Islet precursor cell (in vitro differentiated cells): ENCODE measurements at places on chromosomes 16 and 17.

DNA sequence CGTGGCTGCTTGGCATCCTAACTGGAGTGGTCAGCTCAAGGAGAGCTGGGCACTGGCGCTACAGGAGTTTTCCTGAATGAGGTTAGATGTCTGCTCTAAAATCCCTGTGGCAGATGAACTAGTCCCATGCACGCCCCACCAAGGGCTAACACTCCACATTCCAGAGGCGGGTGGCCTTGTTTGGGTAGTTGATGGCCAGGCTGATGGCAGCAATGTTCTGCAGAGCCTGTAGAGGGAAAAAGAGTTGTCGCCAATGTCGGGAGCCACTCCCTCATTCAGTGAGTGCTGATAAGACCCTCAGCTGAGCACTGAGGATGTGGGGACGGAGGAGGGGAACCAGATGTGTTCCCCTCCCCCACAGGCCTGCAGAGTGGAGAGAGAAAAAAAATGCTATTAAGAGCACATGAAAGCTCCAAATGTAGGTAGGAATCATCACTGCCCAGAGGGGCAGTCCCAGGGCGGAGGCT is 42.5 kb upstream of the ATP2A3 start:
- peak; percentile 86 for DNase-seq

- DNase-seq, result no peak
Observed at GRCh38 chr16:21946889-21947635, 6.1 kb upstream of the UQCRC2 start.

GRCh38 chr16:17654571-17654970 is 183.8 kb upstream of the XYLT1 start:
- no peak for DNase-seq

DNA sequence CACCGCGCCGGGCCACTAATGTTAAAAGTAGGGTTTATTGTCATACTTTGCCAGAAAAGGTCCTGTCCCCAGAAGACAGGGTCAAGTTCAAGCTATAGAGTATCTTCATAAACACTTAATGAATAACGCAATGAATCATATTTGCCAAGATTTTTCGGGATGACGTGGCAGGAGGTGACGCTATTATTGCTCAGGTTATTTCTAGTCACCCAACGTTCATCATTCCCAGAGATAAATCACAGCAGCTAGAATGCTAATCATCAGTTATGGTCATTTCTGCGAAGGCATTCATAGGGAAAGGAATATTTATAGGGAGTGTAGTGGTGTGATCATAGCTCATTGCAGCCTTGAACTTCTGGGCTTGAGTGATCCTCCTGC is 2.0 kb downstream of the TMC5 start:
- DNase-seq, result no peak

GRCh38 chr17:34254146-34254545 is 939 bp upstream of the CCL2 start:
- DNase-seq, result peak; percentile 71

DNA sequence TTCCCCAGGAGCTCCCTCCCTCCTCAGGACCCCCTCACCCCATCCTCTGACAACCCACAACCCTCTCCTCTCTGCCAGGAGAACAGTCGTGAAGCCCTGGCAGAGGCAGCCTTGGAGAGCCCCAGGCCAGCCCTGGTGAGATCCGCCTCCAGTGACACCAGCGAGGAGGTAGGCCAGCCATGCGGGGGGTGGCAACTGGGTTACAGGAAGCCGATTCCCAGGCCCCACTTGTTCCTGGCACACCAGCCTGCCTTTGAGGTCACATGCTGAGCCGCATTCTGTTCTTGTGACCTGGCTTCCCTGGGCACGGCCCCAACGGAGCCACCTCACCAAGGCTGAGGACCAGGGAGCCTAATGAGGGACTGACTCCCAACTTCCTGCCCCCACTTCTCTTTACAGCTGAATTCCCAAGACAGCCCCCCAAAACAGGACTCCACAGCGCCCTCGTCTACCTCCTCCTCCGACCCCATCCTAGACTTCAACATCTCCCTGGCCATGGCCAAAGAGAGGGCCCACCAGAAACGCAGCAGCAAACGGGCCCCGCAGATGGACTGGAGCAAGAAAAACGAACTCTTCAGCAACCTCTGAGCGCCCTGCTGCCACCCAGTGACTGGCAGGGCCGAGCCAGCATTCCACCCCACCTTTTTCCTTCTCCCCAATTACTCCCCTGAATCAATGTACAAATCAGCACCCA is 7.9 kb downstream of the NAT9 start:
- DNase-seq, result no peak

DNA sequence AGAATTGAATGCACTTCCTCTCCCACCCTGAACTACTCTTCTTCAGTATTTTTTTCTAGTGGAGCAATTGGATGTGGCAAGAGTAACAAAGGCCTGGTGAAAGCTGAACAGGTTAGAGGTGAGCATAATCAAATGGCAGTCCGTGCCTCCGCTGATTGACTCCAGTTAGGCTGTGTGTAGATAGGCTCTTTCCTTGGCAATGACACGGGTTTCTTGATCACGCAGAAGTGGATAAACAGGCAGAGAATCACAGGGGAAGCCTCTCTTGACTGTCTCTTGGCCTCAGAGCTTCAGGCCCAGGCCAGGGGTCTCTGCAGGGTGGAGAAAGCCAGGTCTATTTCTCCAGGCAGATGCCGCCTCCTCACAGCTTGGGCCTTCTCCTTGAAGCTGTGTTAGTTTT is 4.2 kb downstream of the CD300LB start:
- peak; percentile 45 for DNase-seq

- DNase-seq, result no peak
Observed at GRCh38 chr17:74329378-74329777, 3.4 kb downstream of the KIF19 start.

DNA sequence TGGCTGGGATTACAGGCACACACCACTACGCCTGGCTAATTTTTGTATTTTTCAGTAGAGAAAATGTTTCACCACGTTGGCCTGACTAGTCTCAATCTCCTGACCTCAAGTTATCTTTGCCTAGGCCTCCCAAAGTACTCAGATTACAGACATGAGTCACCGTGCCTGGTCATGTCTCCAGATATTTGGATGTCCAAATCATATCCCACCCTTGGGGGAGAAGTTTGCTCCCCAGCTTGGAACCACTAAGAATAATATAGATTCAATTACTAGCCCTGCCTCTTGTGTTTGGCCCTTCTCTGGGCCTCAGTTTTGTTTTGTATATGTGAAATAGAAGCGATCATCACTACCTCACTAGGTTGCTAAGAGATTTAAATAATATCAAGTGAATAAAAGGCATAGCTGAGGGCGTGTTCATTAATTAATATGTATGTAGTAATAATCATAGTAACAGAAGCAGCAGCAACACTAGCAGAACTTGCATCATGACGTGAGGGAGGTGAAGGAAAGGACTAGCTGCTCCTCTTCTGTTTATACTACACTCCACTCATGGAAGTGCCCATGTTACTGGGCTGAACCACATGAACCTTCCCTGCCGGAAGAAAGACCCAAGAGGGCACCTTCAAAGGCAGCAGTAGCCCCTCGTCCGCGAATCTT is 253.6 kb upstream of the XYLT1 start:
- no peak for DNase-seq

DNA sequence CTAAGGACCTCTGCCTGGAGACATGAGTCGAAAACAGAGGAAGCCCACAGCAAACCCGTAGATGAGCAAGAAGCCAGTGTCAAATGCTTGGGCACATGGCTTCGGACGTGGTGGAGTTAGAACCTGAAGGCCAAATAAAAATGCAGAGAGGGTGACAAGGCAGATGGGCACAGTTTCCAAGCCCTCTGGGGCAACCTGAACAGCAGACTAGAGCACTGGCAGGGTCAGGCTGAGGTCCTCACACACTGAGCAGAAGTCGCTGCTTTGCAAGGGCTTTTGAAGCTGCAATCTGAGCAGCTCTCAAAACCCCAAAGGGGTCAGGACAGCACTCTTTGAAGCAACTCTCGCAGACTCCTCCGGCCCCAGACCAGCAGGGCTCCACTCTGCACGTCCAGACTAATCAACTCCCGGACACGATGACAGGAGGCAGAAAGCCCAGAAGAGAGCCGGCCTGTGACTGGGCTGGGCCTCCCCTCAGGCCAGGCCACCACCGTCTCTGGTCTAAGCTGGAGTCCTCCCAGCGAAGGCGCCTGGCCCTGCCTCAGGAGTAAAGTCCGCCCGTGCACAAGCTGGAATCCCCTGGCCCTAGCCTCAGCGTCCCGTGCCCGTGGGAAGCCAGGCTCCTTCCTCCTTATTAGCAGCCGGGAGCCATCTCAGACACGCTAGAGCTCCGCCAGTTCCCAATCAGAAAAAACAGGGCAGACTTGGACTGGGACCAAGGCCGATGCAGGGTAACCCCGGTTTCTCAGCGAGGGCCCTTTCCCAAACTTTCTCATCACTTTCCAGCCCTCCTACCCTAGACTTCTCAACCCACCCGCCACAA is 924 bp downstream of the SMARCD2 start:
- DNase-seq, result peak; percentile 88

DNA sequence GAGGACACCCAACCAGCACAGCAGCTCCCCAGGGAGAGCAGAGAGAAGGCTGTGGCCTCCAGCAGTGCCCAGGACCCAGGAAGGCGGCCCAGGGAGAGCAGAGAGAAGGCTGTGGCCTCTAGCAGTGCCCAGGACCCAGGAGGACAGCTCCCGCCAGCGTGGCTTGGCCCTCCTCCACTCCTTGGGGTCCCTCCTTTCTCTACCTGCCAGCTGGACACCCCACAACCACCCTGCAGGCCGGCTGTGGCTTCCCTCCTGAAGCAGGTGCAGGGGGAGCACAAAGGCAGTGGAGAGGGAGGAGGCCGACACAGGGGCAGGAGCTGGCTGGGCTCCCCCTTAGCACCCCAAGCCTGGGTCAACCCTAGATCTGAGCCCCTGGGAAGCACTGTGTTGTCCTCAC is 54.1 kb upstream of the FASN start:
- DNase-seq, result no peak

- no peak for DNase-seq
Observed at GRCh38 chr16:72898216-72898825, 149.6 kb downstream of the ZFHX3 start.

GRCh38 chr16:56072096-56072495 is 119.2 kb upstream of the GNAO1 start:
- DNase-seq, result no peak

- DNase-seq, result no peak
Observed at GRCh38 chr17:79931817-79932309, 92.6 kb upstream of the CBX4 start.

GRCh38 chr17:40068129-40068581 is 5.4 kb downstream of the THRA start:
- peak; percentile 51 for DNase-seq

GRCh38 chr17:77592106-77592865 is 366.2 kb upstream of the TNRC6C start:
- no peak for DNase-seq

GRCh38 chr17:17789828-17790636 is 46.8 kb downstream of the SREBF1 start:
- no peak for DNase-seq

DNA sequence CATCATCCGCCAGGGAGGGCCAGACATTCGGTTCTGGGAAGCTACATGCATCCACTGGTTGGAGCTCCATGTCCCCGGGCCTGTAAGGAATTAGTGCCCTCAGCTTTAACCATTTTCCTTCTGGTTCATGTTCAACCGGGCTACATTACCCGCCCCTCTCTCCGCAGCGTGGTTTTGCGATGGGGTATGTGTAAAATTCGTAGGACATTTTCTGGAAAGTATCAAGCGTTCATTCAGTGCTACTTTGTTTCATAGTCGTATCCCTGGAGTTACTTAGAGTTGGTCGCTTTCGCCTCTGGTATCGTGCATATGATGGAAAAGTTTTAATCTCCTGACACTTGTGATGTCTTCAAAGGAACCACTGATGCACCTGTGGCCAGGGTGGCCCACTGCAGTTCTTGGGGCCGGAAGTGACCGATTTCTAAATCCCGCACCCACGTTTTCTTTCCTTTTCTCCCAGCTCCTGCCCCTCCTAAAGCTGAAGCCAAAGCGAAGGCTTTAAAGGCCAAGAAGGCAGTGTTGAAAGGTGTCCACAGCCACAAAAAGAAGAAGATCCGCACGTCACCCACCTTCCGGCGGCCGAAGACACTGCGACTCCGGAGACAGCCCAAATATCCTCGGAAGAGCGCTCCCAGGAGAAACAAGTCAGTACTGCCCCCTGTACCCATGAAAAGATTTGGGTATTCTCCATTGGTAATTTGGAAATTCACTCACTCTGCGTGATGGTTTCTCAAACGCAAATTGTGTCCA is 637 bp downstream of the RPL23A start:
- no peak for DNase-seq

DNA sequence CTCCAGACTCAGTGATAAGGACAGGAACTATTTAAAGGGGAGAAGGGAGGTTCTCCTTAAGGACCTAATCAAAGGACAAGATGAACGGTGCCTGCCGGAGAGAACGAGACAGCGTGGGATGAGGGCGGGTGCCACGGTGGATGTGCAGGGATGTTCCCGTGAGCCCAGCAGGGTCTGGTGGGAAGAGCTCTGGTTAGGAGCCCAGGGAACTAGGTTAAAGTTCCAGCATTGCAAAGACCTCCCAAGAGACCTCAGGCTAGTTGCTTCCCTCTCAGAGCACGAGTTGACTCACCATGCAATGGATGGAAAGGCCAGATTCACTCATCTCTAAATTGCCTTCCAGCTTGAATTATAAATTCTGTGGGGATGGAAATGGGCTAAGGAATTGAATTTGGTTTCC is 14.7 kb downstream of the CCR7 start:
- DNase-seq, result peak; percentile 87

- DNase-seq, result no peak
Observed at GRCh38 chr16:79037521-79038373, 562.8 kb downstream of the MAF start.

GRCh38 chr16:27114006-27114405 is 47.3 kb downstream of the C16orf82 start:
- DNase-seq, result no peak

GRCh38 chr16:15783985-15784384 is 72.8 kb downstream of the MYH11 start:
- no peak for DNase-seq

GRCh38 chr16:19294156-19294649 is 8.7 kb downstream of the CLEC19A start:
- no peak for DNase-seq

- no peak for DNase-seq
Observed at GRCh38 chr16:7765079-7765550, 432.5 kb downstream of the RBFOX1 start.

DNA sequence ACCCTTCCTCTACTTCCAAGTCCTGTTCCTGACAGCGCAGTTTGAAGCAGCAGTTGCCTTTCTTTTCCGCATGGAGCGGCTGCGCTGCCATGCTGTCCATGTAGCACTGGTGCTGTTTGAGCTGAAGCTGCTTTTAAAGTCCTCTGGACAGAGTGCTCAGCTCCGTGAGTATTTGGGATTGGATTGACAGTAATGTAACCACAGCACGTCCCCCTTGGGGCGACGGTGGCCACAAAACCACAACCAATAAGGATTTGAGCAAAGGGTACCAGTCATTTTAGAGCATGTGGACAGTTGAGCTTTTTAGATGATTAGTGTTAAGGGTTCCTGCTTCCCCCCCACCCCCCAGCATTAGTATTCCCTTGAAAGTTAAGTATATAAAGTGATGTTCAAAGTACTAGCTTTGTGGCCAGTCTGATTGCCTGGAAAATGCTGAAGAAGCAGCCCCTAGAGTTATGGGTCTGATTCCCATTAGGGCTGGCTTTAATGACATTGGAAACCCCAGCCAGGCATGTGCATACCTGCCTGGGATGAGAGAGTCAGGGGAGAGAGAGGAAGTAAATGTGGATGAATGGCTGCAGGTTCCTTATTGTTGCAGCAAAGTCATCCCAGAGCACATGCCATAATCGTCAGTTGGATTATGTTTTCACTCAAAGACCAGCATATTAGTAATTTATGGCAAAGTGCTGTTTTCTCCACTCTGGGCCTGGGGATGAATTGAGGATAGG is 31.6 kb upstream of the SLC12A3 start:
- DNase-seq, result no peak

- peak; percentile 39 for DNase-seq
Observed at GRCh38 chr17:78991906-78992532, 12.3 kb upstream of the LGALS3BP start.
